Right cardiac atrium (tissue), 5 donors: ENCODE measurements at places on chromosomes 2 and 18. TPM values are rescaled to one million over a fixed set of nuclear protein-coding genes. Genes with fewer than 3 reads are reported as not detected.

DNA sequence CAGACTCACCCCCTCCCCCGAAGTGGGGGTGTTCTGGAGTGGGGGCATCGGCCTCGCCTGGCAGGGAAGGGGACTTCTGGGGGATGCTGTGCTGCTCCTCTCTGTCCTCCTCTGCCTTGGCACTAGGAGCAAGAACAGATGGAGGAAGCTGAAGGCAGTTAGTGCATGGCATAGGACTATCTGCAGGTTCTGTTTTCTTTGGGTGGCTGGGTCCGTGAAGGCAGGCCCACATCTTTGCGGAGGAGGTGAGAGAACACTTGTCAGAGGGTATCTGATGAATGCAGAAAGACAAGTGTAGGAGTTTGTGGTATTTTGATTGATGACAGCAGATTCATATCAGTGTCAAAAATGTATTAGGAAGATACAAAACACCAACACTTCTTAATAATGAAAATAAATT is 411.4 kb downstream of the TSN start:
- no peak for DNase-seq

DNA sequence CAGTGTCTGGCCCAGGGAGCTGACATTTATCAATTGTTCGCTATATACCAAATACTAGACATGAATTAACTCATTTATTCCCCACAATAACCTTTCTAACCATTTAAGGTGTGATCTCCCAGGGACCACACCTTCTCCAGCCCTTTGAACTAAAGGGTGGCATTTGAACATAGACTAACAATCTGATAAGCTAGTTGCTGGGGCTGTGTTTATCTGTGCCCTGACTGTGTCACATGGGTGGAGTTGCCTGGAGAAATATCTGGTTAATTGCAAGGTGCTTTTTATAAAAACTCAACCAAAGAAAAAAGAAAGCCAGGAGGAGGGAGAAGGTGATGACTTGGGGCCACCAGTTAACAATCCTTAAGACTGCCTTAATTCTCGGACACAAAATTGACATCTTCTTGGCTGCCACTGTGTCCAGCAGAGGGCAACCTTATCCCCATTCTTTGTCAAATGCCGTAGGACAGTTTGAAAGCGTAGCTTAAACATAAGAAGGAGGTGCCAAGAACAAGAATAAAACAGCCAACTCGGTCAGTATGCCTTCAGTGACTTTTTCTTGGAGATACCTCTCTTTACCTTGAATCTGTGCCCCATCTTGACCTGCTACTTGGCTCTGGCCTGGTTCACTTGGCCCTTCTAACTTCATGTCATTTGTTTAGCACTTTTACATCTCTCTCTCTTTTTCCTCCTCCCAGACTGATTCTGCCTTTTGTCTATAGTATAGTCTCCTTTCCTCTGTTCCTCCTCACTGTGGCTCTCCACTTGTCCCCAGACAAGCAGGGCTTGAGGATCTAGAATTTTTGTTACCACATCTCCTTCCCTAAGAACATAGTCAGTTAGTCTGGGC is 183.4 kb downstream of the MYO3B start:
- no peak for DNase-seq

- DNase-seq = peak; percentile 64
These were observed 19.0 kb downstream of the TMSB10 start for GRCh38 chr2:84924173-84925106.

DNA sequence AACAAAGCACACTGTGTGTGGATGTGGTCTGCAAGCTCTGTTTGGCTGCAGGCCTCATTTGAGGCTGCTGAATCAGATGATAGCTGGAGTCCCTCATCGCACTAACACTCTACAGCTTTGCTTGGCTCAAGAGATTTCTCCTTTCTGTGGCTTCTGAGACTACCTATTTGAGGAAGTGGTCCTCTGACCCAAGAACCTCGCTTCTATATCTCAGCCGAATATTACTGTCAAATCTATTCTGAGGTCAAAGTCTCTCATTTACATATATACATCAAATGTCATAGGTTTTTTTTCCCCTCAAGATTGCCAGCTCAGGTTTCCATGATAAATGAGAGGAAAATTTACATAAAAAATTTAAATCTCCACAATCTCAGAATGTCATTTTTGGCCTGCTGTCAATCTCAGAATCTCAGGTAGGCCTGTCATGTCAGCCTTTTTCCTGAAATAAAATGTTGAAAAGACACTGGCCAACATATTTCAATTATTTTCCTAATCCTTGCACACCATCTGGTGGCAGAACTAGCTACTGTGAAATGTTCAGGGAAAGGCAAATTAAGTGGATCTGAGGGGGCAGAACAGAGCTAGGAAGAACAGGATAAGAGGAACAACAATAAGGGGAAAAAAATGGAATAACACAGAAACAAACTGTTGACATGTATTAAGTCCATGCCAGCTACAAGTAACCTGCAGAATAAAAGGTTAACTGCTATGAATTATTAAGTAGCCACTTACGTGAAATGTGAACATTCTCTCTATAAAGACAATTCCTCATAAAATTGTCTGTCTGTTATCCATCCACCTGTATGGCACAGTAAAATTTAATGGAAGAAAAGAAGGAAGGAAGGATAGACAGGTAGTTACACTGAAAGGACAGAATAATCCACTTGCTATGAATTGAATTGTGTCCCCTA is 39.3 kb downstream of the AP1S3 start:
- no peak for DNase-seq

The GALNT5 gene
- polyA plus RNA-seq = 0.34 TPM

The WDR75 gene
- 12.6 TPM for polyA plus RNA-seq

The SNED1 gene
- polyA plus RNA-seq = 6.7 TPM

The REG1B gene
- polyA plus RNA-seq = 0.20 TPM
